Stimulated activated naive CD4-positive, alpha-beta T cell treated with Interleukin-2 at 50 U/mL for 16 hours (primary cell): ENCODE measurements at places on chromosomes 11 and 22.

DNA sequence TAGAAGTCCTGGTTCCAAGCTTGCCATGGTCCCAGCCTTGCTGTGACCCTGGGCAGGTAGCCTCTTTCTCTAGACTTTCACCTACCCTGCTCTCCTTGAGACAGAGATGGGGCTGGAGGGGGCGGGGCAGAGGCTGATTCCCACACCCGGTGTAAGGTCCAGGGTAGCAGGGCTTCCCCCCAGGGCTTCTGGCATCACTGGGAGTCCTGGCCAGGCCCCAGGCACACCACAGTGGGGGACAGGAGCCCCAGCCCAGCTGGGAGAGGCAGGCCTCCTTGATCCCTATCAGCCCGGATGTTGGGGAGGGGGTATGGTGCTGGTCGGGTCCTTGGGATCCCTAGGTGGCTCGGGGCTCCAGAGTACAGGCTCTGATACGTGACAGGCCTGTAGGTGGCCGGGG, 1.7 kb upstream of the NUDT8 start:
- DNase-seq: no peak

DNA sequence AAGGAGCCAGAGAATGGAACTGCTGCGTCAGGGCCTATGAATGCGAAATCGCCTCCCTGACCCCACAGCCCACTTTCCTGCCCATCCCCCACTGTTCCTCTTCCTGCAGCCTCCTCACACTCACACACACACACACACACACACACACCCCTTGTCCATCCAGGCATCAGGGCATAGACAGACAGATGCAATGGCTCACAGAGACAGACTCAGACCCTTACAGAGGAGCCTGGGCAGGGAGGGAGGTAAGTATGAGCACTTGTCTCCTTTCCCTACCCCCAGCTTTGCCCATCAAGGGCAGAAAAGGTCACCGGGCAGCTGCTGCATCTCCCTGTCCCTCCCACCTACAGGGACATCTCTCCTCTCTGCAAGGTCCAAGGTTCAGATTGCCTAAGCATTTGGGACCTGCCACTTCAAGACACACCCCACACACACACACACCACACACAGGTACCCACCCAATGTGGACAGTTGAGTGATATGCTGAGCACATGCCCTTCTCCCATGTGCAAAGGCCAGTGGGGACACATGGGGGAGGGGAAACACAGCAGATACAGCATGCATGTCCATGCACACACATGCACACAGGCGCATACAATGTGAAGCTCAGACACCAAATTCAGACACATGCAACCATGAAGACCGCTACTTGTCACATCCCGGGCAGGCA, 2.0 kb upstream of the NRXN2 start:
- DNase-seq: no peak

DNA sequence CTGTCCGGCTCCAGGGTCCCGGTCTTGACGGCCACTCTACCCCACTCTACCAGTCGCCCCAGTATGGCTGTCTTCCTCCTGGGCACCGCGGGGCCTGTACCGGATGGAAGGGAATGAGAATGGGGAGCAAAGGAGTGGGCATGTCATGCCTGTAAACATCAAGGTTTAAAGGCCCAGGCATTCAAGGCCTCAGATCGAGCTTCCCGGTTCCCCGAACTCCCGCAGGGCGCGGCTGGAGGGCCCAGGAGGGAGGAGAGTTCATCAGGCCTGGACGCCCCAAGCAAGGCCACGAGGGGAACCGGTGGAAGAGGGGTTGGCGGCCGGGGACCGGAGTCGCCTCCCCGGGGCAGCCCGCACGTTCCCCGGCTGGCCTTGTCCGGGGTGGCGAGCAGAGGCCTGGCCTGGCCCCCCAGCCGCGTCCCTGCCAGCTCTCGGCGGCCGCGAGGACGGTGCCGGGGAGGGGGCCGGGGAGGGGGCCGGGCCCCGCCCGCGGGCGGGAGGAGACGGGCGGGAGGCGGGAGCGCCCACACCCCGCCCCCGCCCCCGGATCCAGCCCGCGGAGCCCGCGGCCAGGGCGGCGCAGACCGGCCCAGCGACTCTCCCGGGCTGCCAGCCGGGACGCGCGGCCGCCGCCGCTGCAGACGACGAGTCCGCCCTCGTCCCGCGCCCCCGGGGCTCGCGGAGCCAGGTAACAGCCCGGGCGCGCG, at the start of gene CDC42EP1:
TSS of gene CDC42EP1 (plus strand) at position 580 of the 707 bp plus-strand sequence. CDS start 5,870 bp downstream, outside the sequence.
- no peak for DNase-seq

DNA sequence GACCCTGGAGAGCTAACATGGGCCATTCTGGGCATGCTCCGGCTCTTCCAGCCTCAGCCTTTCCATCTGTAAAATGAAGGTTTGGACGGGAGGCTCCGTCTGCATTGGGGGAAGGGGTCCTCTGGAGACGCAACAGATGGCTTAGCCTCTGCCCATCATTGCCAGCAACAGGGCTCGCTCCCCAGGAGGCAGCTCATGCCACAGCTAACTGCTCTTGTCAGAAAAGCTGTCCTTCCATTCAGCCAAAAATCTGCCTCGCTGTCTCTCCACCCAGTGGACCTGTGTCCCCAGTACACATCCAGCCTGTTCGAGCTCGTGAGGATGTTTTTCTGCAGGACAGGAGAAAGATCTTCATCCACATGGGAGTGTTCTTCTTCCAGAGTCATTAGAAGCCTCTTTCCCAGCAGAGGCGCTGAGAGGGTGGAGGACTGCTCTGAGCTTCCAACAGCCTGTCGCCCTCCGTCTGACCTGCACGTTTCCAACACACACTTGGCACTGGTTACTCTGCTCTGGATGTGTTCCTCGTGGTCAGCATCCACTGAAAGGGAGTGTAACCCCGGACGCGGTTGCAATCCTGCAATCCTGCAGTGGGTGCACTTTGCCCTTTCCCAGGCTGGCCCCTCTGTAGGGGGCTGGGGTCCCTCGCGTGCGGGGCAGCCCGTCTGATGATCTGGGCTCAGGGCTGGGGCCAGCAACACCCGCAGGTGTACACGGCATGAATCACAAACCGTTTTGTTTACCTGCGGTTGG, 1340.9 kb downstream of the TBC1D22A start:
- no peak for DNase-seq

GRCh38 chr11:115670538-115671205, 166.5 kb upstream of the CADM1 start:
- DNase-seq: no peak

GRCh38 chr11:10208131-10208575, 85.9 kb downstream of the SBF2 start:
- DNase-seq: no peak

DNA sequence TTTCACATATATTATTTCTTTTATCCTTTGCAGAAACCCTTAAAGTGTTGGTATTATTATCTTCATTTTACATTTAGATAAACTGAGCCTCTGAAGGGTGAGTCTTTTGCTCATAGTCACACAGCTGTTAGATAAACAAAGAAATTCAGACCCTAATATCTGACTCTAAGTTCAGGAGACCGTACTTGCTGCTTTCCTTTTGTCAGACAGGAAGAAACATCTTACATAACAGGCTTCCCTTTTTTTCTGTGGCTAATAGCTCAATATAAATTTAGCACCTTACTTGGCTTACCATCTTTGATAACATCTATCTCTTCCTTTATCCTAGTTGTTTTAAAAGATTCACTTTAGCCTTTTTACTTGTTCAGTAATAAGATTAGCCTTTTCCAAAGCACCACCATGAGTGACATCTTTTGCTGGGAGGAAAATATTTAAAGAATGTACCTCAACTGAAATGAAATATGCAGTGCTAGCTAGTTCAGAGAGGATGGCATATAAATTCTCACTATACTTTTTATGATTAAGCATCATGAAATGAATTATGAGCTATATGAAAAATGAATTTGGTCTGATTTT, 128.6 kb downstream of the WNT11 start:
- DNase-seq: no peak

DNA sequence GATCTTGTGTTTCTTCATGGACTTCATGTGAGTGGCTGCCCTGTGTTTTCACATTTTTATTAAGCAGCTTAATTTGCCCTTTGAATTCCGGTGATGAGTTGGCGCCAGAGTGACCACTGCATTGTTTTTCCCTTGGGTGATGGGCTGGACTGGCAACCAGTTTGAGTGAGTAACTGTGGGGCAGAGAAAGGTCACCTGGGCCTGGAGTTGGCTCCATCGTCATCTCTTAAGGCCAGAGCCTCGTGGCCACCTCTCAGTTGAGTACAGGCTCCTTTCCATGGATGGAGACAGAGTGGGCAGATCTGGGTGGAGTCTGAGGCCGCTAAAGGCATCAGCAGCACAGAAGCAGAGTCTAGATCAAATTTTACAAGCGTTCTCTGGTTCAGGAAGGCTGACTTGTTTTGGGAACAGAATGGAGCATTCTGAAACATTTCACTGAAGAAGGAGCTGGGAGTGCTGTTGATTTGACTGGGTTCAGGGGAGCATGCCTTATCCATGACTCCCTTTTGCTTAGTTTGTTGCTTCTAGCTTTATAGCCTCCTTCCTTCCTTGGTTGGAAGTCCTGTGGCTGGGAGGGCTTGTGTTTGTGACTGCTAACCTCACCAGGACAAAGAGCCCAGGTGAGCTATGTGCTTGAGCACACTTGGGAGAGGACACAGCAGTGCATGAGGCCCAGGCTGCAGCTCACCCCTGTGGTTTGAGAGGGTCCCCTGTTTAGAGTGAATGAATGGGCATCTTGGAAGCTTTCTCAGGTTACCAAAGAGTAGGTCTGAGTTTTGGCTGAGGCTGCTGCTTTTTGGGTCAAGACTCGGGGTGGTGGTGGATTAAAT, 7.8 kb downstream of the BCR start:
- no peak for DNase-seq
